Fibroblast of skin of left biceps (primary cell): ENCODE measurements at places on chromosomes 2 and 18.
A peak's percentile ranks its signal among the peaks of the same experiment; 100 is the strongest.

GRCh38 chr2:42504364-42505230 lies 10.8 kb upstream of the KCNG3 start:
- no peak for DNase-seq

- DNase-seq: no peak
Measured at GRCh38 chr2:133653056-133653455, 84.8 kb upstream of the NCKAP5 start.

DNA sequence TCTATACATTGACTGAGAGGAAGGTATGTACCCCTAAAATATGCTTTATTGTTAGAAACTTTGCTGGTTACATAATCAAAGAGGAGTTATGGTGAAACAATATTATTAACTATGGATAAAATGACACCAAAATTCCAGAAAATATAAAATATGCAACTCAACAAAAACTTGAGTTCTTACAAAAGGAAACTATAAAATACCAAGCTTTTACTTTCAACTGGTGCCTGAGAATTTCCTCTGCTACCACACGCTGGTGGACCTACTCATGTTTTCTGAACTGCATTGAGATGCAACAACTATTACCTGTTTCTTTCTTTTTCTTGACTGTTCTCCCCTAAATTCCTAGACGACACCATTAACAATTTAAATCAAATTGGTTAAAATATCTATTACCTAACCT lies 8.2 kb upstream of the NFE2L2 start:
- no peak for DNase-seq

- DNase-seq: no peak
Measured at GRCh38 chr2:77016443-77017354, 505.5 kb downstream of the LRRTM4 start.

DNA sequence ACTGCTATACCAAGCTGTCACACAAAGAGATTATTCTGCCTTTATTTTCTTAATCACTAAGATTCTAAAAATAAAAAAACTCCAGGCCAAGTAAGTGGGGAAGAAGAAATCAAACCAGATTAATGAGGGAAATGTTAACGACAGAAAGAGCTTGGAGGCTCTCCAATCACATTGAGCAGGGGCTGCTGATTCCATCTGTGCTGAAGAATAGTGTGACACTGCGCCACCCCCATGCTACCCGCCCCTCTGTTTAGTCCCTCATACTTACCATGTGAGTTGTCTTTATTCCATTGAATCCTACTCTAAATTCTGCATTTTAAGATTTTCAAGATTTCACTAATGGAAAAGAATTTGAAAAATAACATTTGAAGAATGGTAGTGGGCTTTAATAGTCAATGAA lies 998.0 kb upstream of the CDH2 start:
- DNase-seq: no peak

DNA sequence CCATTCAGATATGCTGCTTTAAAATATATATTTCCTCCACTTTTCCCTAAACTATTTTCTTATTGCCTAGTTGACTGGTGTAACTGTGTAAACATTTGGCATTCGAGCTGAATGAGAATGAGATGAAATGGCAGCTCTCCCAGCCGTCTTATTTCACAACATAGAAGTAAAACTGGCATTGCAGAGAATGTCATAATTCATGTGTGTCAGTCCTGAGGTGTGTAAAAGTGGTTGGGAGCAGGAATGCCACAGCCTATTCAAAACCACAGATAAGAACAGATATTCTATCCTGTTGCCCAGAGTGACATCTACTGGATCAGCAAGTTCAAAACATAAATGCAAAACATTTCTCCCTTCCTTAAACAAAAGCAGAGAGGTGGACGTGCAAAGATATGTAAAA lies 565.5 kb upstream of the CHAC2 start:
- DNase-seq: peak; percentile 73

- no peak for DNase-seq
Measured at GRCh38 chr18:9067823-9068222, 34.7 kb upstream of the NDUFV2 start.

DNA sequence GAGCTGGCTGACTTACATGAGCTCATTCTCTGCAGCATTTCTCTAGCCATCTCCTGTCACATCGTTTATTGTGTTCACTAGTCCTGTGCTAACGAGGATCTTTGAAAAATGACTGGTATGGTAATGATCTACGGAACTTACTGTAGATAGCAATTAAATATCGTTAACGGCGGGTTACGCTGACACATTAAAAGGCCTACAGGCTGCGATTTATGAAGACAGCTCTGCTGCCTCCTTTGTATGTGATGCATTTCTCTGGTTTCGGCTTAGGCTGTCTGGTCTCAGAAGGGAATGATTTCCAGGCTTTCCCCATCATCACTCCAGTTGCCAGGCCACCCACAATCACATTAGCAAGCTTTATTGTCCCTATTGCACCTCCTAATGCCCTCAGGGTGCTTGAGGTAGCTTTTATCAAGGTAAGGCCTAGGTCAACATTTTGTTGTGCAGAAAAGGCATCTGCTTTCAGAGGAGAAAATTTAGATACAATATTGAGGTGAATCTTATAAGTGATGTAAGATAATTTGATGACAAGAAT lies 284.4 kb downstream of the SOX11 start:
- no peak for DNase-seq

GRCh38 chr18:46333431-46334135 lies 229.4 kb downstream of the HAUS1 start:
- DNase-seq: no peak

DNA sequence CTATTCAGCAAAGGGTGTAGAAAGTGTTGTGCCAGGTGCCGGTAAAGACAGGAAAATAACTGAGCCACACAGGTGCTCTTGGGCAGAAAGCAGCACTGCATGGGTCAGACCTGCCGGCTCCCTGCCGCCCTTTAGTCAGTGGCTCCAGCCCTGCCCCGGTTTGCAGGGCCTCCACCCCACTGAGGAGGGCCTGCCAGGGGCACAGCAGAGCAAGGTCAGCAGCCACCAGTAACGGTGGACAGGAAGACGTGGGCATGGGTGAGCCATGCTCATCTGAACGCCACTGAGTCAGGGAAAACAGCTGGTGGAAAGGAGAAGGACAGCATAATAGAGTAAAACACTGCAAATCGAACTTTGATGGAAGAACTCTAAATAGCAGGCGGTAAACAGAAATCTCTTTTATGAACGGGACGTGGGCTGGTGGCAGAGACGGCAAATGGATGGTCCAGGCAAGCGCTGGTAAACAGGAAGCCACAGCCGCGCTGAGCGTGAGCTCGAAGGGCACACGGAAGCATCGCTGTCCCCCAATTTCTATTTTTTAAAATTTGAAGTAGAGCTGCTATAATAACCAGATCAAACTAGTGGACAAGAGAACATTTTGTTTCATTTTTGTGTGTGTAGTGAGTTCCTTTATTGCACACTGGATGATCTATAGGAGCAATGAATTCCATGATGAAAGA lies 141.8 kb upstream of the ALKAL2 start:
- no peak for DNase-seq
